ENCODE measurements at places on chromosomes 6 and 20.

GRCh38 chr6:44044154-44044539, 83.1 kb downstream of the MRPL14 start:
- no peak for DNase-seq

- DNase-seq = peak; percentile 64
Observed at GRCh38 chr20:48621376-48622078, 206.3 kb downstream of the PREX1 start.

DNA sequence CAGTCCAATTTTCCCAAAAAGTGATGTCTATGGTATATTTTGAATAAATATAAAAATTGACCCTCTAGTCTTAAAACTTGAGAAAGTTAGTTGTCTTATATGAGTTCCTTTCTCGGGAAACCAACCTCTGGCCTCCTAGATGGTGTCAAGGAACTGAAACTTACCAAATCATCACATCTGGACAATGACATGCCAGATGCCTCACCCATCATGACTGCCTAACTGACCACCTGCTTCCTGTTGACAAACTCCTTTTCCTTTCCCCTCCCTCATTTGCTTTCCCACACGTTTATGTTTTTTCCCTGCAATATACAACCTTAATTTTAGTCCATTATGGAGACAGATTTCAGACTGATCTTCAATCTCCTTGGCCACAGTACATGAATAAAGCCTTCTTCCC, 731.0 kb downstream of the EPHA7 start:
- no peak for DNase-seq

DNA sequence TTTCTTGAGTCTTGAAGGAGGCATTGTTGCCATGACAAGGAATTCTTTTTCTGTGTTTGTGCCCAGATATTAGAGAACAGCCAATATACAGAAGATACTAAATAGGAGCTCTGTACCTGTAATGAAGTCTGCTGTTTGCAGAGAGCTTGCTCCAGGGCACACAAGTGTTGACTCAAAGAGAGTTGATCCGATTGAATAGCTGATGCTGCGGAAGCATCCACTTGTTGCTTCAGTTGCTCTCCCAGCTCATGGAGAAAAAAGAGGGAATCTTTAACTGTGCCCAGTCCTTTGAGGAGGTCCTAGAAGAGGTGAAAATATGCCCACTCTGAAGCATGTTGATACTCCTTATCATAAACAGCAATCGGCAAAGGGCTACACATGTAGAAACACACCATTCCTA, 411.4 kb downstream of the ESR1 start:
- no peak for DNase-seq

DNA sequence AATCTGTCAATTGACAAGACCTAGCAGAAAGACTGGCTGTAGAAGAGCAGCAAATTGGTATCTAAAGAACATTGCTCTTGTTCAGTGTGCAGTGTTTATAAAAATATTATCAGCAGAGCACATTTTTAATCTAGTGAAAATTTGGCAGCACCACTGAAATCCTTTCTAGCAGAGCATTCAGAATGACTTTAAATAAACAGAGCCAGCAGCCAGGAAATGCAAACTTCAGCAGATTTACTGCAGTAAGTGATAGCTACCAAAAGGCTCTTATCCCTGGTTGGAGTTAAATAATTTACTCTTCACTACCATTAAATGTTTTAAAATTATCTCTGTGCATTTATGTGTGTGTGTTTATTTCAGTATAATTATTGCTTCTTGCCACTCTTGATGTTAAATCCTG, 590.9 kb upstream of the CITED2 start:
- no peak for DNase-seq

GRCh38 chr6:2222275-2222842, 23.0 kb downstream of the GMDS start:
- DNase-seq = peak; percentile 31

GRCh38 chr6:45314146-45314545, 14.0 kb upstream of the RUNX2 start:
- no peak for DNase-seq

GRCh38 chr6:149242883-149243282, 74.6 kb upstream of the TAB2 start:
- DNase-seq = no peak

GRCh38 chr6:142002825-142003405, 129.8 kb upstream of the GJE1 start:
- DNase-seq = no peak

GRCh38 chr6:121442576-121442975, 7.1 kb downstream of the GJA1 start:
- DNase-seq = no peak

GRCh38 chr20:43191143-43191542, 1.4 kb upstream of the PTPRT start:
- DNase-seq = no peak

All from hepatic stellate cell (primary cell).